Umbilical cord (tissue), 2 donors: ENCODE measurements at places on chromosomes 1 and 21.

DNA sequence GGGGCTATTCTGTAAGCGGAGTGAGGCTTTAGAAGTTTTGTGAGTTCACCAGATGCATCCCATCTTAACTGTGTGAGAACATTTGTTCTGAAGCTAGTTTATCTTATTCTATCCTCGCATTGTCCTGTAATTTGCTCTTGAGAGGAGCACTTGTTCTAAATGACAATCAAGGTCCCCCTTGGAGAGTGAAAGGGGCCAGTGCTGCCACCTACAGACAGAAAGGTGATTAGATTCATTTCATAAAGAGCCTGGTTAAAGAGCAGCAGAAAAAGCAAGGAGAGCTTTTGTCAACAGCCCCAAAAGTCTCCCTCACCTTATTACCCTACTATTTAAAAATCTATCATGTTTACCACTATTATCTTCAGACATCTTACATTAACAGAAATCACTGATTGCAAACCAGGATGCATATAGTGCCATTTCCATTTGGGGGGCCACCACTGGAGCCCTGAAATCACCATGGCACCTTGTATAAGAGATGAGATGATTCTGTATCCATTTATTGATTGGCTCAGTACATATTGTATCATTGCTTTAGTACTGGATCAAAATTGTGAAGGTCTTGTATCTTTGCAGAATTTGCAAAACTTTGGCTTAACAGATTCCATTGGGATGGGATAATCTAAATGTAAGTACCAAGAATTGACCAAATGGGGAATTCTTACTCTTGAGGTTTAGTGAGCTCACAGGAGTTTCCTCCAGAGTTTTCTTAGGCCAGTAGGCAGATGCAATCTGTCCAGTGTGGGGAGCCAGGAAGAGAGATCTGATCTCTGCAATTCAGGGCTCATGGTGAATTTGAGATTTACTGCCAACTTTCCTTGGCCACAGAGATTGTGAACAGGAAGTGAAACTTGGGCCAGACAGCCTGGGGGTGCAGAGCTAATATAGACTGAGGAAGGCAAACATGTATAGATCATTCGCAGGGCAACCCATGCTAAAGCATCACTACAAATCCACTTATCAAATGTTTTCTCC is 64.3 kb upstream of the TRABD2B start:
- peak; percentile 79 for DNase-seq

- no peak for DNase-seq
Measured at GRCh38 chr1:28295936-28296335, 32.9 kb upstream of the MED18 start.

- no peak for DNase-seq
Measured at GRCh38 chr1:7589080-7589735, 181.9 kb upstream of the VAMP3 start.

DNA sequence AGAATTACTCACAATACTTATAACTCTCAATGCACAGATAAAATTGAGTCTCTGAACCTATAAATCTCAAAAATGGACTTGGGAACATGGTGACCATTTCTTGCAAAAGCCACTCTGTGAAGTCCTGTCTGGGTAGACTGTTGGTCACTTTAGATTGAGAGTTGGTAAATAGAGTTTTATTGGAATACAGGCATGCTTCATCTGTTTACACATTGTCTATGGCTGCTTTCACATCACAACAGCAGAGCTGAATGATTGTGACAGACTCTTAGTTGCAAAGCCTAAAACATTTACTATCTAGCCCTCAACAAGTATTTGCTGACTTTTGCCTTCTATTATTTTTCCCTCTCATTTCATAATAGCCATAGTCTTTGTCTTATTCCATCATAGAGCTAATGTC is 24.1 kb upstream of the ASPM start:
- no peak for DNase-seq

DNA sequence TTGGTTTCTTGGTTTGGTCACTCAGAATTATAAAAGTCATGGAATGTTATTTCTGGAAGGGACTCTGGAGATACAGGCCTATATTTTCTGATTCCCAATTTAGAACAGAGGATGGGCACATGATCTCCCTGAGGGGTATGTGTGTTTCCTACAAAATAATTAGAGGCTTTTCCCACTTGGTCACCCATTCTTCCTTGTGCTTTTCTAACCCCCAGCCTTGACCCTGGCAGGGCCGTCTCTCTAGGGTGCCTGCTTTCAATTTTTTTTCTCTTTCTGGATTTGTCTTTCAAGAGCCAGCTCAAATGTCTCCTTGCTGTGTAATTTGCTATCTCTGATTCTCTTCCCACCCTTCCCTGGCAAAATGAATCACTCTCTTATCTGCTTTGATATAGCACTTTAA is 131.9 kb downstream of the HLX start:
- DNase-seq = peak; percentile 31

- DNase-seq = peak; percentile 46
Measured at GRCh38 chr1:38004284-38005108, 818 bp downstream of the FHL3 start.

DNA sequence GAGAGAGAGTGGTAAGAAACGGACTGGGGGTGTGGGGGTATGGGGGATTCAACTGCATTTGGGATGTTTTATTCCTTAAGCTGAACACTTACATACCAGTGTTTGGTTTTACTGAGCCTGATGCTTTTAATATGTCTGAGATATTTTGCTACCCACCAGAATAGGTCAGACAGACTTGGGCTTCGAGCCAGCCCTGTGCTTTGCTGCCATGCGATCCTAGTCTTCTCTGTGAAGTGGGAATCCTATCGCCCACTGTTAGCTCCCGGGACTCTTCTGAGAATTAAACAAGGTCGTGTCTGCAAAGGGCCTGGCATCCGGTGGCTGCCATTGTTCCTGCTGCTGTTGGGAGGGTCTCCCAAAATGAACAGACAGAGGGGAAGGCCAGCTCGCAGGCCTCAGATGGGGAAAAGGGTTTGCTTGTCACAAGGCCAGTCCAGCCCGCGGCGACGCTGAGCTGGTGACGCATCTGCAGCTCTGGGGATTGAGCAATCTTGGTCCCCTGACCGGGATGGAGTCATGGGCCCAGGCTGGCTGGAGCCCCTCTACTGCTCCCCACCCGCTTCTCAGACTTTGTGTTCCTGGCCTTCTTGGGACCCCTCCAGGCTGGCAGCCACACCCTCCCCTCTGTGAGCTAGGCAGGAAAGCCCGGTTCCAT is 26.9 kb upstream of the ECE1 start:
- peak; percentile 77 for DNase-seq
